T-helper 2 cell (primary cell): ENCODE measurements at places on chromosomes 7 and 10.

DNA sequence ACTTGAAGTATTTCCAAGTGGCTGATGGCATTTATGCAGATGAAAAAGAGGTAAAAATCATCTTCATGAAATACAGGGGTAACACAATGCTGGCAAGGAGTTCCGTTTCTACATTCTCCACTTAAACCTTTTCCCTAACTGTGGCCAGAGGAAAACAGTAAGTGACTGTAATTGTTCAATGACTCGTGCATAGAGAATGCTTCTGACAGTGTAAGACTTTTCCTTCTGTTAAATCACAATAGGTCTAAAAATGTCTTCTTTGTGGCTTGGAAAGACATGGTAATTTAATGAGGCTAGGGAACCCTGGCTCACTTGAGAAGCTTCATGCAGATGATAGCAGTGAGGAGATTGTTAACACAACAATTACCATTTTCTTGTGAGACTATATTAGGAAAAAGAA is 50.3 kb upstream of the RSU1 start:
- no peak for DNase-seq

- DNase-seq: no peak
These were observed 67.7 kb upstream of the SVIL start for GRCh38 chr10:29702273-29703164.

GRCh38 chr7:143387156-143387975 is 6.2 kb downstream of the ZYX start:
- no peak for DNase-seq

DNA sequence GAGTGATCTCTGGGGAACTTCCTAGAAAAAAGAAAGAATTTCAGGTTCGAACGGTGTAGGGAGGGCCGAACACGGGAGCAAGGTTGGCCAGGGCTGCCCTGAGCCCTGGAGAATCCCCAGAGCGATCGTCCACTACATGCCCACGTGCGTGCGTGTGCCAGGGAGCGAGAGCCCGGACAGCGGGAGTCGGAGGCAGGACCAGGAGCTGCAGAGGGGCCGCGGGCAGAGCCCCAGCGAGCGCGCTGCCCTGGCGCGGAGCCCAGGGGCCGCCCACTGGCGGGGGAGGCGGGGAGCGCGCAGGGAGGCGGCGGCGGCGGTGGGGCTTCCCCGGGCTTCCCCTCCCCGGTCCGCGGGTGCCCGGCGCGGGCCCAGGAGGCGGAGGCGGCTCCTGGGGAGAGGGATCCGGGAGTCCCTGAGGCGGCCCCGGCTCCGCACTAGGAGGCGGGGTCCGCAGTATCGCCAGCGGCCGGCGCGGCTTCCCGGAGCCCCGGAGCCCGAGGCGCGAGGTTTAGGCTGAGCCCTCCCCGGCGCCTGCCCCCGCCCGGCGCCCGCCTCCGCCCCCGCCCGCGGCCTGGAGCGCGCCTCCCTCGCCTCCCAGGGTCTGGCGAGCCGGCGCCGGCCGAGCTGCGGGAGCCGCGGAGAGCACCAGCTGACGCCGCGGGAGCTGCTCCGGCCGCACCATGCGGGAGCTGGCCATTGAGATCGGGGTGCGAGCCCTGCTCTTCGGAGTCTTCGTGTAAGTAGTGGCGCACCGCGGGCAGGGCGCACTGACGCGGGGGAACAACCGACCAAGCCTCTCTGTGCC is at the start of gene PLPP4:
Gene PLPP4, plus strand, starts transcription at position 602 of the 805 bp plus-strand sequence. Its CDS starts 79 bp downstream, at position 681.
- DNase-seq: no peak

- DNase-seq: no peak
These were observed 20.2 kb downstream of the RTKN2 start for GRCh38 chr10:62248465-62248864.

DNA sequence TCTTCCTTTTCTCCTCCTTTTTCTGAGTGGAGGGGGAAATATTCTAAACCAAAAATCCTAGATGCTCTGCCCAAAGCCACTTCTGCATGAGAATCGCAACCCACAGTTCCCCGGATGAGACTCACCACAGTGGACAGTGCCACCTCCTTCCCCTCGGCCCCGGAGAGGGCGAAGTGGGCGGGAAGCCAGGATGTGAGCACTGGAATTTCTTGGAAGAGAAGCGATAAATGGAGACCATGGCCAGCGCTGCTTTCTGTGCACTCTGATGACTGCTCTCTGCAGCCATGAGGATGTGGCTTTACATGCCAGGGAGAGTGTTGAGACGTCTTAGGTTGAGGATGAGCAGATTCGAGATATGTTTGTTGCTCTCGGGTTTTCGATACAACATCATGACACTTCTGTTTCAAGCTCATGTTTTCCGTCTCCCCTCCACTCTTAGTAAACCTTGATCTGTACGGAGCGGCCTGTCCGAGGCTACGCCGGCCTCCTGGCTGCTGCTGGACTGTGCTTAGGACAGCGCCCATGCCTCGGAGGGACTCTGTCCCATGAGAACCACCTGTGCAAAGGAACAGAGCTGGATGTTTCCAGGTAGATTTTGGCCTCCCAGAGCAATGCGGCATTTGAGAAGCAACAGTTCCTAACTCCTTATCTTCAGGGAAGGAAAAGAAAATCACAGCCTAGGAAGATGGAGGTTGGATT is 414.6 kb upstream of the FOXK1 start:
- no peak for DNase-seq
